ENCODE measurements at places on chromosomes 4 and X.

- H3K36me3 ChIP-seq: no peaks in the 10 kb centered on the region
- H3K27me3 ChIP-seq: peaks cover 91% of the 10 kb centered on the region
- H3K4me1 ChIP-seq: peaks cover 63% of the 10 kb centered on the region
- H3K4me3 ChIP-seq: no peak overlapping the region
- DNase-seq: no peak
These were observed 908 bp downstream of the PCDH10 start for GRCh38 chr4:133149932-133150471.

- H3K4me3 ChIP-seq: no peak overlapping the region
- no peaks in the 10 kb centered on the region for H3K36me3 ChIP-seq
- no peak for DNase-seq
- H3K4me1 ChIP-seq: no peaks in the 10 kb centered on the region
- no peak overlapping the region for H3K27ac ChIP-seq
These were observed 313.3 kb upstream of the ACTRT1 start for GRCh38 chrX:128365492-128365891.

GRCh38 chrX:7065473-7065872, 82.0 kb upstream of the STS start:
- peaks cover 10% of the 10 kb centered on the region for H3K36me3 ChIP-seq
- H3K4me3 ChIP-seq: no peak overlapping the region
- H3K4me1 ChIP-seq: peaks cover 2% of the 10 kb centered on the region
- H3K27ac ChIP-seq: no peak overlapping the region
- H3K27me3 ChIP-seq: no peaks in the 10 kb centered on the region

DNA sequence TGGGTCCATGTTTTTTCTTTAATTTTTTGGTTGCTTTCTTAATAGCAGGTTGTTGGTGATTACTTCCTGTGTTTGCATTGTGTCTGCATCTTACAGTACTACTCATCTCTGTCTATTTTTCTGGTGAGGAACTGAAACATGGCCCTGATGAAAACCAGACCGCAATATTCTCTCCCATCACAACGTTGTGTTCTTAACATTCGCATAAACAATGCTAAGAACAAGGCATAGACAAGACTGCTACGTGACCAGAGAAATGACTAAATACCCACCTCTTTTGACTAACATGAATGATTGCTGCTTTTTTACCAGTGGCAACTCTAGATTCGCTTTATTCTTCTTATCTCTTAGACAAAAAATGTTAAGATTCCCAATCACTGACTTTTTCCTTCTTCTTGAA, 179.1 kb downstream of the GC start:
- H3K4me3 ChIP-seq: no peak overlapping the region
- H3K4me1 ChIP-seq: no peaks in the 10 kb centered on the region
- H3K27ac ChIP-seq: no peak overlapping the region
- no peaks in the 10 kb centered on the region for H3K27me3 ChIP-seq
- no peaks in the 10 kb centered on the region for H3K36me3 ChIP-seq
- DNase-seq: no peak

GRCh38 chr4:185833055-185833598, 21.1 kb upstream of the SORBS2 start:
- no peak overlapping the region for H3K27ac ChIP-seq
- no peak overlapping the region for H3K4me3 ChIP-seq
- H3K27me3 ChIP-seq: no peaks in the 10 kb centered on the region
- no peak for DNase-seq
- H3K4me1 ChIP-seq: no peaks in the 10 kb centered on the region

DNA sequence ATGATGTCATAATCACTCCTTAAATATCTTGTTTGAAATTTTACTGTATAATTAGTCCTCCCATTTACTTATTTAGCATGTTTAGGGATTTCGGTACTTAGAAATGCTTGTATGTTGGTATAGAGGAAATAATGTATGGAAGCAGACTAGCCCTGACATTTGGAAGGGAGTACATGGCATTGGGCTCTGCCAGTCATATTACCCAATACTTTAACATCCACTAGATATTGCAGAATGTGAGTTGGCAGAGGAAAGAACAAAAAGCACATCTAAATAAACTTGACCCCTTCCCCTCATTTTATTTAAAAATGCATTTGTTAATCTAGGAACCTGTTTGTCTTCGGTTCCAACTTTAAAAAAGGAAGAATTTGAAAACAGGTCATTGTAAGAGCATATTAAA, 77.8 kb downstream of the RS1 start:
- H3K36me3 ChIP-seq: no peaks in the 10 kb centered on the region
- H3K27me3 ChIP-seq: no peaks in the 10 kb centered on the region
- no peak overlapping the region for H3K4me3 ChIP-seq

DNA sequence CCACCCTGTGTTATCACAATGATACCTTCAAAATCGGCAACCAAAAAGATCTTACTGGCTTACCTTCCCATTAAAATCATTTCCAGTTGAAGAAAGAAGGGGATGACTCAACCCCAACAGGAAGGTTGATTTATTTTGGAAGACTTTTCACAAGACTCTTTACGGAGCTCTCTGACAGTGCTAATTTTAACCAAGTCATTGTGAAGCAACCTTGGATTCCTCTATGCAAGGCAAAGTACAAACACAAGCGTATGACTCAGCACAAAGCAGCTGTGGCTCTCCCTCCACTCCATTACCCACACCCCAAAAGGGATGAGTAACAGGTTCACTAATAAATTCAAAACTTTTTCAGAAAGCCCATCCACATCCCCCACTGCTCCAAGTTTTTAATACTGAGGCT, 213.8 kb upstream of the FGF13 start:
- peak; percentile 87 for DNase-seq
- H3K27ac ChIP-seq: no peak overlapping the region
- no peaks in the 10 kb centered on the region for H3K36me3 ChIP-seq
- H3K27me3 ChIP-seq: no peaks in the 10 kb centered on the region
- H3K4me3 ChIP-seq: no peak overlapping the region

DNA sequence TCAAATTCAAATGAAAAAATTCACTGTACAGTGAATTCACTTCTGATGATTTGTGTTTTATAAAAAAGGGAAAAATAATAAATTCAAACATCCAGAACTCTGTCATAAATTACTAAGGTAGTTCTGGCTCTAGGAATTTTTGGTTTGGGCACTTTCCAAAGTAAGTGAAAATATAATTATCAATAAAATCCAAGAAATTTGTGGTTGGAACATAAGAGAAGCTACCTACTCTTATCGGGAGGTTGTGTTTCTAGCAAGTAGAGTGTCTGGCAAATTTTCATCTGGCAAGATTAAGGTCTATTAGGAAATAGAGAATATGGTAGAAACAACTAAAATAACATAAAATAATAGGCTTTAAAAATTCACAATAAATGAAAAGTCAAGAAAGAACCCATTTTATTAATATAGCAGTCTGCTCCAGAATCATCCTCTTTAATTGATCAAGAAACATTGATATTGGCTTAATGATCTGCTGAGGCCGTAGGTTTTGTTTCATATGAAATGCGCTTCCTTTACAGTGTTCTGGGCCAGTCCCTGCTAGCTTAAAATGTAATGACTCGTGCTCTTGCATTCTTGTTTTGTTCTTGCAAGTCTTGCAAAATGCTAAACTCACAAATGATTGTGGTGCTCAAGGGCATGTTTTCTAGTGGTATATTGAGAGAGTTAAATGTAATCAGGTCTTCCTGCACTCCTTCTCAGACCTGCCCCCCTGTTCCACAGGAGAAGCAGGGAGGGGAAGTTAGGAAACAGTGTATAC, 331.4 kb downstream of the RAPGEF2 start:
- no peak overlapping the region for H3K27ac ChIP-seq
- DNase-seq: no peak
- H3K27me3 ChIP-seq: peaks cover 80% of the 10 kb centered on the region
- no peak overlapping the region for H3K4me3 ChIP-seq

DNA sequence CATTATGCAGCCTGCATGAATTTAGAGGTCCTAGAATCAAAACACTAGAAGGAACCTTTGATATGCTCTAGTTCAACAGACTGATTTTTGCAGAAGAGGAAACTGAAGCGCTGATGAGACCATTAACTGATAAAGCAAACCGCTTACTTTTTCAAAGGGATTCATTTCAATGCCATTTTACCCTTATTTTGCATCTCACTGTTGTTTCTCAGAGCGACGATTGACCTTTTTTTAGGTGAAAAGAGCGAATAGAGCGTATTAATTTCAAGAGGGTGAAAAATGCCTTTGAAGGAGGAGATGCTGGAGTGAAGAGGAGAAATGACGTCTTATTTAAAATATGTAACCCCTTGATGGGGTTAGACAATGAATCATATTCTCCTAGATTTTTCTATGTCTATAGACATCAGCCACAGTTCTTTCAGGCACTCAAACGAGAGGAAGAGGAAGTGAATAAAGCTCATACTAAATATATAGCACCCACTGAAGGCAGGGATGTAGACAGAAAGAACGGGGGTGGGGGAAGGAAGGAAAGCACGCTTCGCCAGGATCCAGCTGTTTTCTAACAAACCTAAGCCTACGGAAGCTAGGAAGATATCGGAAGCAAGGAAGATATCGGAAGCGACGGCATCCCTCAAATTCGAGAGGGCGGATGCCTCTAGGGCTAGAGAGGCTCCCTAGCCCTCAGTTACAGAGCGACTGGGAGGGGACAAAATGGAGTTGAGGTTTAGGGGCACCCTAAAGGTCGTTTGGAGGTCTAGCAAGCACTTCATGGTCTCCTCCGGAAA, 848 bp downstream of the ACSL4 start:
- no peaks in the 10 kb centered on the region for H3K36me3 ChIP-seq
- peak; percentile 62 for DNase-seq
- no peaks in the 10 kb centered on the region for H3K27me3 ChIP-seq
- peaks cover 25% of the 10 kb centered on the region for H3K4me1 ChIP-seq
- peak overlapping the region; percentile 83 for H3K4me3 ChIP-seq

- H3K4me3 ChIP-seq: no peak overlapping the region
- no peak overlapping the region for H3K27ac ChIP-seq
- H3K4me1 ChIP-seq: peaks cover 15% of the 10 kb centered on the region
- no peaks in the 10 kb centered on the region for H3K36me3 ChIP-seq
- DNase-seq: peak; percentile 90
These were observed 51.7 kb downstream of the SLC7A11 start for GRCh38 chr4:138190452-138190858.

DNA sequence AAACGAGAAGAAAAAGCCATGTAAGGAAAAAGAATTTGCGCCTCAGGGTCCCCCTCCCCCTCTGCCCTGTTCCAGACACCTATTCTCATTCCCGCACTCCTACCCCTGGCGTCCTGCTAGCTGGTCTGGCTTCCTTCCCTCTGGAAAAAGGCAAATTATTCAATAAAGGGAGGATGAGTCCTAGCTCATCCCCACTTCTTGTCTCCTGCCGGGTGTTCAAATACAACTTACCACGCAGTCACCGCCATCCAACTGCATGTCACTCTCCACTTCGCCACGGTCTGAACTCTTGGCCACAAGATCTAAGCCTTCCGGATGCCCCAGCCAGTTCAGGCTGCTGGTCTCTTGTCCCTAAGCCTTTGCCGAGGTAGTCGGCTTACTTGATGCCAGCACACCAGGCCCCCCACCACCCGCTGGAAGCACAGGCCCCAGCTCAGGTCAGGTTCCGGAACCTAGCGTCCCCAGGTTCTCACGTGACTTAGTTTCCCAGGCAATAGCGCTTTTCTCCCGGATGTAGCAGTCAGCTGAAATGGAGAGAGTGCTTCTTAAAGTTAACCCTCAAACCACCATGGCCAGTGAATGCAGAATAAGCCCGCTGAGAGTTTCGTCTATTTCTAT, 209.6 kb upstream of the SPIN4 start:
- H3K4me1 ChIP-seq: peaks cover 2% of the 10 kb centered on the region
- peak overlapping the region; percentile 75 for H3K4me3 ChIP-seq
- peaks cover 3% of the 10 kb centered on the region for H3K36me3 ChIP-seq

GRCh38 chrX:153780678-153781427, at the start of gene SRPK3:
SRPK3 (plus strand) TSS chrX:153781041; CDS start chrX:153781087, 46 bp downstream.
- DNase-seq: no peak
- H3K27ac ChIP-seq: no peak within 1 kb of the TSS
- H3K4me3 ChIP-seq: no peak within 1 kb of the TSS

DNA sequence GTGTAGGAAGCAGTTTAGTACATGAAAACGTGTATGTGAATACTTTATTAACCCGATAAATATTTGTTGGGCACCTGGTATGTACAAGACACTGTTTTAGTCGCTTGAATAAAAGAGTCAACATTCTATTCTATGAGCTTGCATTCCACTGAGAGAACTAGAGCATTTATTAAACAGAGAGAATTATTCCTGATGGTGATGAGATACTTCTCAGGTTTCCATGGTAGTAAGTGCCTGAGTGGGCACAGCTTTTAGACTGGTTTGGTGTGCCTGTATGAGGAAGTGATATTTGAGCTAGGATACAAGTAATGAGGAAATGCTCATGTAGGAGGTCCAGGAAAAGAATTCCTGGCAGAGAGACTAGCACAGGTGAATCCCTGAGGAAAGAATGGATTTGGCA, 94.2 kb downstream of the ATP10D start:
- H3K4me3 ChIP-seq: no peak overlapping the region
- peaks cover 5% of the 10 kb centered on the region for H3K36me3 ChIP-seq
- DNase-seq: no peak
- H3K4me1 ChIP-seq: no peaks in the 10 kb centered on the region
- no peaks in the 10 kb centered on the region for H3K27me3 ChIP-seq

DNA sequence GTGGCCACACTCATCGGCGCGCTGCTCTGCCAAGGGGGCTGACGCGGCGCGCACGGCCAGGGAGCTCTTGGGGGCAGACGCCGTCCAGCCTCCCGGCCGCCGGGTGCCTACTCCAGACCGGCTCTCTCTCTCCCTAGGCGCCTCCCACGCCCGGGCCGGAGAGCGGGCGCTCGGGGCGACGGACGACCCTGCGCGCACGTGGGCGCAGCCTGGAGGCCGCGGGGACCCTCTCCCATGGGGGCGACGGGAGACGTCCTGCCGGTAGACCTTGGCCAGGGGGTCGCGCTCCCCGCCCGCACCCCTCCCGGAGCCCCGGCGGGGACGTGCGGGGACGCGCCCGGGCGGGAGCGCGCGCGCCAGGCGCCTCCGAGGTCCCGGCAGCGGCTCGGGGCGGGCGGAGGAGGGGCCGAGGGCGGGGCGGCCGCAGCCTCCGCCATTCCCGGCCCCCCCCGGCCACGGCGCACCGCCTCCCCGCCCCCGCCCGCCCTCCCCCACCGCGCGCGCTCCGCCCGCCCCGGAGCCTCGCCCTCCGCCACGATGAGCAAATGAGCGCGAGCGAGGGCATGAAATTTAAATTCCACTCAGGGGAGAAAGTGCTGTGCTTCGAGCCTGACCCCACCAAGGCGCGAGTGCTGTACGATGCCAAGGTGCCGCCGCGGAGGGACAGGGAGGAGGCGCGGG, at the start of gene MSL3:
Gene MSL3, plus strand, starts transcription at position 519 of the 681 bp plus-strand sequence. Its CDS starts 27 bp downstream, at position 546.
- peaks cover 7% of the 10 kb centered on the region for H3K4me1 ChIP-seq
- DNase-seq: peak; percentile 51
- peak within 1 kb of the TSS; percentile 88 for H3K27ac ChIP-seq
- H3K4me3 ChIP-seq: peak within 1 kb of the TSS; percentile 94
- H3K27me3 ChIP-seq: peaks cover 8% of the 10 kb centered on the region

DNA sequence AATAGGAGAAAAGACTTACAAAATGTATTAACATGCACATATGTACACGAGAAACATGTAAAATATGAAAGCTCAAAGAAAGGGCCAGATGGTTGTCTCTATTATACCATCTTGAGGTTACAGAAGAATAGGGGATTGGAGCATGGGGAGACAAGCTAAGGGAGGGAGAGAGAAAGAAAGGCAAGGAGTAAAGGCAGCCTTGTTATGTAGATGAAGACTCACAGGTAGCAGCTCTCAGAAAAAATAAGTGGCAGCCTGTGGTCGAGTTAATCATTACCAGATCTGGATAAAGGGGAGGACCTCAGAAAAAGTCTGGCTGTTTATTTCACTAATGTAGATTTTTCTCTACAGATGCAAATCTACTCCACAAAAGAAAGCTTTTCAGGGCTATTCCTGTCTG, 26.6 kb upstream of the PPP1R2C start:
- no peak overlapping the region for H3K27ac ChIP-seq
- no peaks in the 10 kb centered on the region for H3K36me3 ChIP-seq
- no peak for DNase-seq
- no peak overlapping the region for H3K4me3 ChIP-seq
- H3K27me3 ChIP-seq: no peaks in the 10 kb centered on the region
